ENCODE measurements at places on chromosomes 5 and 9.

GRCh38 chr9:110753731-110754231 is 85.2 kb downstream of the MUSK start:
- DNase-seq, result no peak

GRCh38 chr5:145938776-145939539 is 2.6 kb downstream of the SH3RF2 start:
- DNase-seq, result no peak

DNA sequence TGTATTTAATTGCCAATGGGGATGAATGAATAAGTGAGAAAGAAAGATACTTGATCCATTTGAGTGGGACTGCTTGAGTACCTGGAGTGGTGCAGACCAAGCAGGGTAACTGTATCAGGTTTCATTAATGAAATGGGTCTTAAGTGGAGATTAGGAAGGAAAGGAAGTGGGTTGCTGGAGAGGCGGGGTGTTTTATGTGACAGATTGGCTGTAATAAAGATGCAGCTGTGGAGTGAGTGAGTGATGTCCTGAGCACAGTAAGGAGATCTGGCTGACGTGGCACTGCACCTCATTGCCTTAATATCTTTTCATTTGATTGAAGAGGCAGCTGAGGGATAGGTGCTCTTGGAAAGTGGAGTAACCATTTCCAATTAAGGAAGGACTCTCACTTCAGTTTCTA is 161.0 kb upstream of the CCDC152 start:
- no peak for DNase-seq

- no peak for DNase-seq
These were observed 252.3 kb upstream of the SLC24A2 start for GRCh38 chr9:20040991-20041696.

- DNase-seq, result no peak
These were observed 60.3 kb downstream of the GCNT1 start for GRCh38 chr9:76519075-76519835.

GRCh38 chr9:133385452-133385851 is 9.3 kb downstream of the STKLD1 start:
- DNase-seq, result no peak

GRCh38 chr5:146229222-146229621 is 25.8 kb downstream of the RBM27 start:
- DNase-seq, result no peak

DNA sequence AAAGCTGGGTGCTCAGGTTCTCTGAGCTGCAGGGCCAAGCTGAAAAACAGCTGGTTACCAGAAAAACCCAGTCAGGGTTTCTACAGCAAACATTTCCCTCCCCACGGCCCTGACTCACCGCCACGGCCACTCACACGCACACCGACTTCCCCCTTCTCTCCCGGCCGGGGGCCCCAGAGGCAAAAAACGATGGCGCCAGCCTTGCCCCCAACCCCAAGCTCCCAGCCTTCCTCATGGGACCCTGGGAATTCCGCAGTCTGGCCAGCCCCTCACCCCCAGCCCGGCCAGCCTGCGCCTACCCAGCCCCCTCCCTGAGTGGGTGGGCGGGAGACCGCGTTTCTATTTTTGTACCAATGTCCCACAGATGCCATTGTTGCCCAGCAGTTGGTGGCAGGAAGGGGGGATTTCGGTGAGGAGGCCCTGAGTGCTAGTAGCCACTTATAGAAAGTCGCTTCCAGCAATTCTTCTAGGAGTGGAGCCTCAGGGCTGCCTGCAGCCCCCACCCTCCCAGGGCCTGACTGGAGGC is 18.4 kb downstream of the ENG start:
- DNase-seq, result peak; percentile 27

DNA sequence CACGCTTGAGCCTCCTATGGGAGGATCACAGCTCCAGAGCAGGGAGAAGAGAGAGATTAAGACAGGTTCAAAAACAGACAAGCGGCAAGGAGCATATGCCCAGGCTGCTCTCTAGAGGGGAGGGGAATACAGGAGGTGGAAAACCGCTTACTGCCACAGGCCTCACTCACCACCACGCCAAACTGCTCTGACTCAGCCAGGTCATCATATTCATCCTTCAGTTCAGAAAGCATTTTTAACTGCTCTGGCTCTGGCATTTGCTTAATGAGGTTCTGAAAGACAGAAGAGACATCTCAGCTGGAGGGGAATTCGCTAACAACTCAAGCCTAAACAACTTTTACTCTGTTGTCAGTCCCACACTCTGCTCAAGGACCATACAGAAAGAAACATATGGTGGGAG is 40.1 kb downstream of the PCDHGC5 start:
- DNase-seq, result peak; percentile 71

DNA sequence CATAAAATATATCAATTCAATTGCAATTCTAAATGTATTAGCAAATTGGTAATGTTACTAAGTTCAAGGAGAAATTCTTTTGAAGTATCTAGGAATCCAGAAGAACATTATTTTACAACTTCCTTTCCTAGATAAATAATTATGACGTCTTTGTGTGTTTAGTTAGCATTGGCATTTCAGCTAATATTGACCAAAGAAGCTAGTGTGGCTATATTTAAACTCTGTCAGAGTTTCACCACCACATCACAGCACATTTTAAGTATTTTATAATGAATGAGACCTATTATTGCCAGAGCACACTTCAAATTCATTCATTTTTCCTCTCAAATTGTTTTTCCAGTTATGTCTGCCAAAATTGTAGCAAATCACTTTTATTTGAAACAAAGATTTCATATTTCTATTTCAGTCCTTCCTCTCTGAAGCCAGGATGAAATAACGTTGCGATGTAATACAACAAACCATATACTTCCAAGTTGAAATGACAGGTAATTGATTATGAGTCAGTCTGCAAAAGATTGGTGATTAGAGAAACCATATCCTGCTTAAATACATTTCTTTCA is 18.9 kb downstream of the PLK2 start:
- no peak for DNase-seq

Measured in GM12865 (cell line).